ENCODE measurements at places on chromosomes 2 and 18. TPM values are rescaled to one million over a fixed set of nuclear protein-coding genes. Genes with fewer than 3 reads are reported as not detected.

- H3K27me3 ChIP-seq: no peaks in the 10 kb centered on the region
- peaks cover 9% of the 10 kb centered on the region for H3K4me1 ChIP-seq
- no peak overlapping the region for H3K4me3 ChIP-seq
- DNase-seq: no peak
- peaks cover 33% of the 10 kb centered on the region for H3K36me3 ChIP-seq
Measured at GRCh38 chr18:35473562-35473961, 24.2 kb downstream of the INO80C start.

GRCh38 chr2:48144777-48145176 is 238.5 kb upstream of the FBXO11 start:
- no peak for DNase-seq
- H3K36me3 ChIP-seq: no peaks in the 10 kb centered on the region
- peaks cover 18% of the 10 kb centered on the region for H3K4me1 ChIP-seq
- H3K27ac ChIP-seq: no peak overlapping the region
- no peak overlapping the region for H3K4me3 ChIP-seq

DNA sequence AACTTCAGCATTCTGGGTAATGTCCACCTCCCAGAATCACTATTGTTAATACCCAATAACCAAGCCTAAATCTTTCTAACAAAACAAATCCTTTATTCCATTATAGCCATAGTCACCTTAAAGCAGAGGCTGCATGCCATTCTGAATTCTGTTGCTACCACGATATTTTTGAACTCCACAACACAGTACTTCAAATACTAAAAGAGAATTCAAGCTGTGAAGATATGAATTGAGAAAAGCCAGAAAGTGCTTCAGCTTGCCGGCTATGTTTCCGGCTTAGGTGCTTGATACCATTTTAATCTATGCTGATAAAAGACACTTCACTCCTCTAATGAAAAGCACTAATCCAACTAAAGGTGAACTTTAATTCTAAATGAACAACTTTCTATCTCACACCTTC is 41.3 kb downstream of the GAREM1 start:
- no peaks in the 10 kb centered on the region for H3K4me1 ChIP-seq
- peaks cover 14% of the 10 kb centered on the region for H3K27me3 ChIP-seq
- H3K27ac ChIP-seq: no peak overlapping the region
- DNase-seq: no peak
- no peaks in the 10 kb centered on the region for H3K36me3 ChIP-seq

DNA sequence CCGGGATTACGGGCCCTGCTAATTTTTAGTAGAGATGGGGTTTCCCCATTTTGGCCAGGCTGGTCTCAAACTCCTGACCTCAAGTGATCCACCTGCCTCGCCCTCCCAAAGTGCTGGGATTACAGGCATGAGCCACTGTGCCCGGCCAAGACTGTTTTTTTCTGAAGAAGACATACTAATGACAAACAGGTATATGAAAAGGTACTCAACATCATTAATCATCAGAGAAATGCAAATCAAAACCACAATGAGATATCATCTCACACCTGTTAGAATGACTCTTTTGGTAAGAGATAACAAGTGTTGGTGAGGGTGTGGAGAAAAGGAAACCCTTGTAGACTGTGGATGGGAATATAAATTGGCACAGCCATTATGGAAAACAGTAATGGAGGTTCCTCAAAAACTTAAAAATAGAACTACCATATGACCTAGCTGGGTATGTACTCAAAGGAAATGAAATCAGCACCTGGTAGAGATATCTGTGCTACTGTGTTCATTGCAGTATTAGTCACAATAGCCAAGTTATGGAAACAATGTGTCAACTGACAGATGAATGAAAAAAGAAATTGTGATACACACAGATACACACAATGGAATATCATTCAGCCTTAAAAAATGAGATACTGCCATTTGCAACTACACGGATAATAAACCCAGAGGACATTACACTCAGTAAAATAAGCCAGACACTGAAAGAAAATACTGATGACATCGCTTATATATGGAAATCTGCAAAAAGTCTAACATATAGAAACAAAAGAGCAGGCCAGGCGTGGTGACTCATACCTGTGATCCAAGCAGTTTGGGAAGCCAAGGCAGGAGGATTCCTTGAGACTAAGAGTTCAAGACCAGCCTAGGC is 20.8 kb downstream of the SOS1 start:
- H3K27ac ChIP-seq: peak overlapping the region; percentile 76
- no peak overlapping the region for H3K4me3 ChIP-seq
- DNase-seq: no peak
- H3K36me3 ChIP-seq: peaks cover 59% of the 10 kb centered on the region

DNA sequence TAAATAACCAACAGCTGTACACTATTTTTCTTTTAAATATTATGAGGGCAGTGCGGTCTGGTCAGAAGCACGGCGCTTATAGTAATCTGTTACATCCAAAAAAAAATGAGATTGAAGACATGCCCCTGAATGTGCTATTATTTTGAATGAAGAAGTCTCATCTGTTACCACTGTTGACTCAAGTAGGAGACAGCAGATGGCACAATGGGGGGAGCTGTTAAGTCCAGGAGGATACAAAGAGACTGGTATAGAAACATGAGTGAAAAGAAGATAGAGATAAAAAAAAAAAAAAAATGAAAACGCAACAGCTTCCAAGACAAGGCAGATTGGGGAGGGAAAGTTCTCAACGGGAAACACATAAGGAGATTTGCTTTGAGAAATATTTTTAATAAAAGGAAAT is 425.5 kb upstream of the PKDCC start:
- H3K4me1 ChIP-seq: no peaks in the 10 kb centered on the region
- H3K4me3 ChIP-seq: no peak overlapping the region
- no peaks in the 10 kb centered on the region for H3K36me3 ChIP-seq
- DNase-seq: no peak

SH3BP4 gene
- 0.05 TPM for total RNA-seq

- H3K36me3 ChIP-seq: no peaks in the 10 kb centered on the region
- DNase-seq: no peak
- H3K4me3 ChIP-seq: no peak overlapping the region
- H3K27me3 ChIP-seq: no peaks in the 10 kb centered on the region
- H3K27ac ChIP-seq: no peak overlapping the region
Measured at GRCh38 chr2:154032220-154032619, 160.5 kb downstream of the GALNT13 start.

ARHGAP28 gene
- total RNA-seq: not detected

- no peak overlapping the region for H3K4me3 ChIP-seq
- H3K27ac ChIP-seq: no peak overlapping the region
- H3K36me3 ChIP-seq: no peaks in the 10 kb centered on the region
- no peaks in the 10 kb centered on the region for H3K4me1 ChIP-seq
- H3K27me3 ChIP-seq: no peaks in the 10 kb centered on the region
- DNase-seq: no peak
Measured at GRCh38 chr2:121063471-121063870, 221.5 kb downstream of the TFCP2L1 start.

DNA sequence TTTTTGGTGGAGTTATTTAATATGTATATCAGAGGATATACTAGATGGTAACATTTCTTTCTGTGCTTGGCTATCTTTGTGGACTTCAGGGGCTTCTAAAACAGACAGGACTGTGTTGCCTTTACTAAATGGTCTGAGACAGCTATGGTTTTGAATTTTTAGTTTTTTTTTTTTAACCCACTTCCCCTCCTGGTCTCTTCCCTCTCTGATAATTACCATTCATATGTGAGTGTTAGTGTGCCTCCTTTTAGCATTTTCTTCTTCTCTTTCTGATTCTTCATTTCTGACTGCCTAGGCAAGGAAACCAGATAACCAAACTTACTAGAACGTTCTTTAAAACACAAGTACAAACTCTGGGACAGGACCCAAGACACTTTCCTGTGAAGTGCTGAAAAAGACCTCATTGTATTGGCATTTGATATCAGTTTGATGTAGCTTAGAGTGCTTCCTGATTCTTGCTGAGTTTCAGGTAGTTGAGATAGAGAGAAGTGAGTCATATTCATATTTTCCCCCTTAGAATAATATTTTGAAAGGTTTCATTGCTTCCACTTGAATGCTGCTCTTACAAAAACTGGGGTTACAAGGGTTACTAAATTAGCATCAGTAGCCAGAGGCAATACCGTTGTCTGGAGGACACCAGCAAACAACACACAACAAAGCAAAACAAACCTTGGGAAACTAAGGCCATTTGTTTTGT is 52.7 kb downstream of the SMAD4 start:
- peaks cover 21% of the 10 kb centered on the region for H3K4me1 ChIP-seq
- no peak overlapping the region for H3K4me3 ChIP-seq
- DNase-seq: no peak
- peaks cover 87% of the 10 kb centered on the region for H3K36me3 ChIP-seq
- H3K27ac ChIP-seq: peak overlapping the region; percentile 77

CTAGE1 gene
- not detected for total RNA-seq

SP140L gene
- total RNA-seq: 55.7 TPM

DNA sequence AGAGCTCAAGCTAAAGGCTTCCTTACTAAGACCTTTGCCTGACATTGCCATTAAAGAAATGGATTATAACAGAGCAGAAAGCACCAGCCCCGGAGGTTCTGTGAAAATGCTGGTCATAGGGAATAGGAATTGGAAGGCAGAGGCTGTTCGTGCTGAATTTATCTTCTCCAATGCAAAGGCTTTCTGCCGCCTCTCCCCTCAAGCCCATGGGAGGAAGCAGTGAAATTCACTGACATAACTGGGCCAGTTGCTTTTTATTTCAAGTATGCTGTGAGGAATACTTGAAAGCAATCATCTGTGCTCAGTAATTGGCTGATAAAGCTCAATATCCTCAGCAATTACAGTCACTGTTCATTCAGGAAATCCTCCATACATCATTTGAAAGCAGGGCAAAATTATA is 85.4 kb upstream of the LINC00305 start:
- H3K4me1 ChIP-seq: no peaks in the 10 kb centered on the region
- no peak for DNase-seq
- no peaks in the 10 kb centered on the region for H3K27me3 ChIP-seq
- H3K36me3 ChIP-seq: no peaks in the 10 kb centered on the region
- no peak overlapping the region for H3K27ac ChIP-seq
- no peak overlapping the region for H3K4me3 ChIP-seq

CXCR1 gene
- not detected for total RNA-seq

AGXT gene
- not detected for total RNA-seq

DNA sequence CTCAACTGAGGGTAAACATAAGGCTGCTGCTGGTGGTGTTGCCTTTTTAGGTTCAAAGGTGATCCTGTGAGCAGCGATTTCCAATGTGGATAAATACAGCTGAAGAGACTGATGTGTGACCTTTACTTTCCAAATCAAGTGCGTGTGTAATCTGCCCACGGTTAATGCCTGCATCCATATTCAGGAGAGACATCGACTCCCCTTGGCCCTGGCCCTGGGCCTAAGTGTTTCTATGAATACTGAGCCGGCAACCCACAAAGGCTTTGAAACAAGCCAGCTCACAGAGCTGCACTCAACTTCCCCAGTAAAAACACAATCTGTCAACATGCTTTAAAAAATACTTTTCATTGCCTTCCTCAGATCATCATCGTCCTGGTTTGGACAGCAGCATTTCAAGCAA is 1026.6 kb downstream of the TMEM182 start:
- no peak for DNase-seq
- no peaks in the 10 kb centered on the region for H3K4me1 ChIP-seq
- no peak overlapping the region for H3K27ac ChIP-seq
- H3K27me3 ChIP-seq: no peaks in the 10 kb centered on the region

SERPINB10 gene
- not detected for total RNA-seq

DNA sequence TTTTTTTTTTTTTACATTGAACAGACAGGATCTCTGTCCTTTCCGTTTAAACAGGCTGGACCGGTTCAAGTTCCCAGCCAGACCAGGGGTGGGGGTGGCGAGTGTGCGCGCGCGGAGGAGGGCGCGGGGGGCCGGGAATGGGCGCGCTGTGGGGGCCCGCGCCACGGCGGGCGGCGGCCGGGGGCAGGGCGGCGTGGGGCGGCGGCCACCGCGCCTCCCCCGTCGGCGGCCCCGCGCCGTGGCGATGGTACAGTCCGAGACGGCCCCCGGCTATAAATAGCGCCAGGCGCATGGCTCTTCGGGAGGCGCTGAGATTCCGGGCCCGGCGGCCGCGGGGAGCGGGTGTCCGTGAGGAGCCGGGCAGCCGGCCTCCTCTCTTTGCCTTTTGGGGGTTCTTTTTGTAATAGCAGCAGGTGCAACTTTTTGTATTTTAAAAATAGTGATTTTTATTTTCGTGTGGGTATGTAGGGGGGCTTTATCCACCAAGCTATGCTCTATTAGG is 430 bp upstream of the CELF4 start:
- DNase-seq: no peak
- H3K27me3 ChIP-seq: peaks cover 60% of the 10 kb centered on the region
- H3K4me1 ChIP-seq: peaks cover 3% of the 10 kb centered on the region
- no peak overlapping the region for H3K4me3 ChIP-seq
- no peak overlapping the region for H3K27ac ChIP-seq

DUSP11 gene
- 40.1 TPM for total RNA-seq

UGT1A10 gene
- total RNA-seq: not detected

COL6A3 gene
- total RNA-seq: 7.9 TPM

- no peak overlapping the region for H3K4me3 ChIP-seq
- no peak overlapping the region for H3K27ac ChIP-seq
- H3K36me3 ChIP-seq: no peaks in the 10 kb centered on the region
Measured at GRCh38 chr18:24913507-24914170, 438.3 kb downstream of the ZNF521 start.

GRCh38 chr18:62388855-62389760 is 64.0 kb downstream of the TNFRSF11A start:
- no peak for DNase-seq
- H3K27me3 ChIP-seq: no peaks in the 10 kb centered on the region
- no peaks in the 10 kb centered on the region for H3K4me1 ChIP-seq
- H3K27ac ChIP-seq: no peak overlapping the region

GRCh38 chr2:84899304-84900204 is 5.9 kb upstream of the TMSB10 start:
- H3K27ac ChIP-seq: no peak overlapping the region
- peaks cover 10% of the 10 kb centered on the region for H3K36me3 ChIP-seq
- H3K4me1 ChIP-seq: peaks cover 58% of the 10 kb centered on the region
- DNase-seq: no peak

GRCh38 chr2:40339026-40339425 is 112.9 kb downstream of the SLC8A1 start:
- no peaks in the 10 kb centered on the region for H3K36me3 ChIP-seq
- no peak overlapping the region for H3K4me3 ChIP-seq
- no peak overlapping the region for H3K27ac ChIP-seq
- no peaks in the 10 kb centered on the region for H3K27me3 ChIP-seq
- H3K4me1 ChIP-seq: no peaks in the 10 kb centered on the region
- no peak for DNase-seq

DNA sequence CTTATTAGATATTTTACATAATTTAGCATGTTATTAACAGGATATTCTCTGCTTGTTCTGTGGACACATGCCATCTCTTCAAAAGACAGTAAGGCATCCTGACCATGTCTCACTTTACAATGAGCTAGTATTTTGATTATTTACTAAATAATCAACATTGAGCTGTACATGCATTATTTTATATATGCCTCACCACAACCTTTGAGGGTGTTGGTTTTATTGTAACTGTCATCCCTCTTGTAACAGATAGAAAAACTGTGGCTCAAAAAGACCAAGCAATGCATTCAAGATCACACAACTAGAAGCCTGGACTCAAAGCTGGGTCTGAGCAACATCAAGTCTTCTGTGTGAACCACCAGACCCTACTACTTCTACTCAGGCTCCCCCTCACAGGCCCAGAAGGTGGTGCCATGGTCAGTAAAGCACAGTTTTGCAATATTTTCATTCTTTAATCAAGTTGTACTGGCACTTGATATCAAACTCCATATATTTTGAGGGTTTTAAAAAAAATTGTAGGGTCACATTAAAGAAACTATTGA is 105.1 kb upstream of the ARL5A start:
- no peaks in the 10 kb centered on the region for H3K4me1 ChIP-seq
- peaks cover 2% of the 10 kb centered on the region for H3K27me3 ChIP-seq
- no peak overlapping the region for H3K4me3 ChIP-seq
- H3K36me3 ChIP-seq: no peaks in the 10 kb centered on the region

- no peak overlapping the region for H3K4me3 ChIP-seq
- H3K4me1 ChIP-seq: no peaks in the 10 kb centered on the region
- DNase-seq: no peak
- no peaks in the 10 kb centered on the region for H3K36me3 ChIP-seq
Measured at GRCh38 chr2:209095432-209095831, 328.4 kb upstream of the MAP2 start.

CXCR4 gene
- total RNA-seq: 140 TPM

DIPK1C gene
- not detected for total RNA-seq

KCNE4 gene
- not detected for total RNA-seq

Data from activated T-helper 2 cell treated with anti-CD3 and anti-CD28 coated beads, Interferon-gamma antibody, Interleukin-2, Interleukin-4, amounts not matched to agents 10 μg/mL and 5 μg/mL and 100 μg/mL, durations not matched to agents 14 hours and 24 hours and 36 hours (primary cell).